Stimulated activated CD8-positive, alpha-beta memory T cell treated with anti-CD3 and anti-CD28 coated beads, Interleukin-4, amount 100 ng/mL, for 48 hours (primary cell): ENCODE measurements at places on chromosomes 2 and 18.

- no peak for DNase-seq
Measured at GRCh38 chr2:157053876-157054275, 203.6 kb upstream of the GALNT5 start.

GRCh38 chr2:28430377-28430765 is 37.7 kb downstream of the FOSL2 start:
- DNase-seq: no peak

DNA sequence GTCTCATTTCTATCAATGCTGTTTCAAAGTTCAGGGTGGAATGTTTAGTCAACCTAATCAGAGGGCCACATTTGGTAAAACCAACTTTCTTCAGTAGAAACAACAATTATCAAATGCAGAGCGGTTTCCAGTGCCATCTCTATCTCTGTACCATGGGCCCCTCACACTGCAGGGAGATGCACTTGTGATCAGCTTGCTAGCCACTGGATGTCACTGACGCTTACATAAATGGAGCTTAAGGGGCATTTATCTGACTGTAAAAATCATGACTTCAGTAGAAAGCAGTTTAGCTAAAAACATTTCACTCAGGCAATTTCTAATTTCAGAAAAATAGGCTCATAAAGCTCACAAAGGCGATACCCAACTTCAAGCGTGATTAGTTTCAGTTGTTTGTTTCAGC is 678.0 kb downstream of the ZEB2 start:
- DNase-seq: no peak

DNA sequence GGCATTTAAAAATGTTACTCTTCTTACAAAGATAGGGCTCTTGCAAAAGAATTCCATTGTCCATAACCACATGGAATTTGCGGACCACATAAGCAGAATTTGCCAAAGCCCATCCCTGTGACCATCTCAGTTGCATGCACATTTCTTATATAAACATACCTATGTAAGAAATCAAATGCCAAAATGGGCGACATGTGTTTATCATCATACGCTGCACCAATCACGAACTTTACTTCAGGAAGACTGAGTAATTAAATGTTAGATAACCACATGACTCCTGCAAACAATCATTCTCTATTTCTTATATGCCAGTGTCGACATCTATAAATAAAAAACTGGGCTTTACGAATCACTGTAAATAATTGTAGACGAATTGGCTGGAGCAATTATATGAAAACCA is 186.1 kb upstream of the RBMS1 start:
- no peak for DNase-seq

GRCh38 chr2:135875491-135876065 is 665 bp downstream of the MCM6 start:
- peak; percentile 85 for DNase-seq

GRCh38 chr2:85695691-85696668 is 1.8 kb downstream of the GNLY start:
- peak; percentile 14 for DNase-seq

DNA sequence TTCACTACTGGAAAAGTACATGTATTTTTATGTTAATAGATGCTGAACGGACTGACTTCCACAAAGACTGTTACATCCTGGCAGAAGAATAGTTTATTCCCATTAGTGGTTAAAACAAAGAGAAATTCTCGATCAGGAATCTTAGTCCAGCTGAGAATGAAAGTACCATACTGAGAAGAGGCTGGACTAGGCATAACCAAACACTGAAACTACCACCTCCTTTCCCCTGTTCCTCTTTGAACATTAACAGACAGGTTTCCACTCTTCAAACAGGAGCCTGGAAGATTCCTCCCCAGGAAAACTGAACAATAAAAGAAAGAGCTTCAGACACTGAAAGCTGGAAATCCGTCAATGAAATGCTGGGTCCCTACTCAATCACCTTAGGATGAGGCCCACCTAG is 25.8 kb downstream of the LDAH start:
- no peak for DNase-seq

DNA sequence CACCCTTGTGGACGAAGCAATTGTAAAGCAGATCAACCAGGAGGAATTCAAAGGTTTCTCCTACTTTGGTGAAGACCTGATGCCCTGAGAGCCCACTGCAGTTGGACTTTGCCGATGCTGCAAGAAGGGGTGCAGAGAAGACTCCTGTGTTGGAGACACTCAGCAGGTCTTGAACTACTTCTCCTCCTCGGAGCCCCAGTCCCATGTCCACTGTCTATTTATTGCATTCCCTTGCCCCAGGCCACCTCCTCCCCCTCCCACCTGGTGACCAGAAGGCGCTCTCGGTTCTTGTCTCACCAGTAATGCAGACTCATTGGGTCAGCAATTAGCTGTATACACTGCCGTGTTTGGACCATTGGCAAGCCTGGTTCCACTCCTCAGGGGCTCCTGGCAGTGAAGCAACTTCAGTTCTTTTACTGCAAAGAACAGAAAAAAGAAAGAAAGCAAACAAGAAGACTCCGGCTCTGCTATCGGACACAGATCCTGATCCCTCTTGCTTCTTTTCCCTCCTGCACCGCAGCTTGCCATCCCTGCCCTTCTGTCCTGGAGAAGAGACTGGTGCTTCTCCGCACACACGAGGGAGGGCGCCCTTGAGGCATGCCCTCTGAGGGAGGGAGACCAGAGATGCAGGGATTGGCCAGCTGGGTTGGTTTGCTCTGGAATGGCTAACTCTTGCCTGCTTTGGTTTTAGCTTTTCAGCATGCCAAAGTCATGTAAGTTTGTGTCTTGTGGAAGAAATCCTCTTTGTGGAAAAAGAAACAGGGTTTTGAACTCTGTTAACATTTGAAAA is 112.2 kb upstream of the EPAS1 start:
- DNase-seq: no peak

DNA sequence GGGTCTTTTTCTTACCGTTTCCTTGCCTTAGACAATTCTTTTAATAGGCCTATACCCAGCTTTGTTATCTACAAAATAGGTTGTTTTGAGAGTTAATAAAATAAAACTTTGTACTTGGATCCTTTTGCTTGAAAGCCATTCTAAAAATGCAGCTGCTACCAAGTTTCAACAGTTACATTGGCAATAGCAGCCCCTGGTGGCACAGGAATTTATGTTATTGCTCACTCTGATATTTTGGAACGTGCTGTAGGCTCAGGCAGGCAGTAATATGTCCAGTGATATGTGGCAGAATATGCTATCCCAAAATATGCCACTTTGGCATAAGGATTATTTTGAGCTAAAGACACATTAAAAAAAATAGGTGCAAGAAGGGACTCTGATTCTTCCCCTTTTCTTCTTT is 6.7 kb upstream of the COMMD1 start:
- DNase-seq: no peak

DNA sequence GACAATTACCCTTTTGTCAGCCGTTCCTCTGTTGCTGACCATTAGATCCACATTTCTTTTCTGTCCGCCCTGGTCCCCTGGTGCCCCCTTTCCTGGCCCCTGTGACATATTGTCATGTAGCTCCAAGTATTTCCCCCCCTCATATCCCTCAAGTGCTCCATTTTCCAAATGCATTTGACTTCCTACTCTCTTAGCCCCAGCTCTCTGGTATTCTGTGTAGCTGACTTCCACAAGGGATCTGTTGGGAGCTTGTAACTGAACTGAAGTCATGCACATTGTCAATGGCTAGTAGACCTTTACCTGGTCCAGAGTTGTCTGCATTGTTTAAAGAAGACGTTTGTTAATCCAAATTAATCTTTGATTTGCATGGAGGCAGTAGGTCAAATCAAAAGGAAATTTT is 34.8 kb downstream of the LIPG start:
- no peak for DNase-seq

- DNase-seq: no peak
Measured at GRCh38 chr2:68827666-68828065, 43.5 kb downstream of the BMP10 start.

DNA sequence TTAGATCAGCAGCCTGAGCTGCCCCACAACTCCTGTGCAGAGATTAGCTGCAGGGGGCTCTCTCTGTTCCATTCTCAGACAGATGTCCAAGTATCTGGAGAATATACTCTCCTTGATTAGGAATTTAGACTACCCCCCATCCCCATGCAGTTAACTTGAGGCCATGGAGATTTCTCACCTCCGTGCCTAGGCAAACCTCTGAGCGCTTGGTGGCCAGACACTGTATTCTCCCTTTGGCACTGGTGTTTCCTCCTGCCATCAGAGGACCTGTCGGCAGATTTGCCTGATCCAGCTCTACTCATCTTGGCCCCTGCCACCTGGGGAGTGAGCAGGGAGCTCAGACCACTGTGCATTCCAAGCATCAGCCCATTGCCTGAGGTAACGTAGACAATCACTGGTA is 48.3 kb downstream of the ZNF804A start:
- no peak for DNase-seq

DNA sequence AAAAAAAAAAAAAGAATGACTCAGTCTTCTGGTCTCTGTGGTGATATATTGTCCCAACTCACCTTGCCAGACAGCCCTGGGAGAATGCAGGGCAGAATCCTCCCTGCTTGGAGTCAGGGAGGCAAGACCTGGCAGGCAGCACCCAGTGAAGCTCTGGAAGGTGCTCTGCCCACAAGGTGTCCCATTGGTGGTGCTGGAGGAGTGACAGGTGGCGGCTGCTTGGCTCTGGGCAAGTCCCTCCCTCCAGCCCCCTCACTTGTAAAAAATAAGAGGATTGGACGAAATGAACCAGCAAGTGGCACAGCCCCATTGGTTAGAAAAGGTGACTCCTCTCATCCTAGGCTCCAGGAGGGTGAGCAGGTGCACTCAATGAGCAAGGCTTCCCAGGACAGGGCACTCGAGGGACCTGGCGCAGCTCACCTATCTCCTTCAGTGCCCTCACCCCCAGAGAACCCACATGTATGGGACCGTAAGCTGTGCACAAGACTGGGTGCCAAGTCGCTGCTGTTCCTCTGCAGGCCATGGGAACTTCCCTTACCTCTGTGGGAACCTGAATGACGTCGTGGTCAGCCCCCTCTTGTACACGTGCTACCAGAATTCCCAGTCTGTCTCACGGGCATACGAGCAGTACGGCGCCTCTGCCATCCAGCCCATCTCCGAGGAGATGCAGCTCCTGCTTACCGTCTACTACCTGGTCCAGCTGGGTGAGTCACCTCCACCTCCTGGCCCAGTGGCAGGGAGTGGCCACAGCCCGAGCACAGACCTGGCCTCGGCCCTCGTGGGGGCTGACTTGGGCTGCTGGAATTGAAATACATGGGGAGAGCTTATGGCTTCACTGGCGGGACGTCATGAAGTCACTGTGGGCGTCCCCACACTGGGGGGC is 54.6 kb downstream of the GREB1 start:
- no peak for DNase-seq

DNA sequence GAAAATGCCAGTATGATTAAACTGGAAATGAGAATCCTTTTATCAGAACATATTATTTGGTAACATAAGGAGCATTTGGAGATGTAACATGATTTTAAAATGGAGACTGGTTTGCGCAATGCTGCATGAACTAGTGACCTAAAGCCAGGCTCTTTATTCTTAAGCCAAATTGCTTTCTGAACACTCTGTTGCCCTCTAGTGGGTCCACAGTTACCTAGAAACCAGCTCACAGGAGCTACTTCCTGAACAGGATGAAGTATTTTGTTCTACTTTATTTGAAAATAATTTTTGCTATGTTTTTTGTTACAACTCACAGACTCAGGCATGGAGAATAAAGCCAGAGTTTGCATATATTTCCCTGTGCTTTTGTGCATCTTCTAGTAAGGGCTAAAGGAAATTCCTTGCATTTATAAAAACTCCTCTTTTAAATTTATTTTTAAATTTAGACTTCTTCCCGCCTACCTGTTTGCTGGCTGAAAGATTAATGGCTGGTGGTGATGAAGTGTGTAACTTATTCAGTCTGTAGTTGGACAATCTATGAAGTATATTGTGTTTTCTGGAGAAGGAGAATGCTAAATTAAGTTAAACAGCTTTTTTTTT is 146.7 kb downstream of the PARD3B start:
- DNase-seq: no peak

DNA sequence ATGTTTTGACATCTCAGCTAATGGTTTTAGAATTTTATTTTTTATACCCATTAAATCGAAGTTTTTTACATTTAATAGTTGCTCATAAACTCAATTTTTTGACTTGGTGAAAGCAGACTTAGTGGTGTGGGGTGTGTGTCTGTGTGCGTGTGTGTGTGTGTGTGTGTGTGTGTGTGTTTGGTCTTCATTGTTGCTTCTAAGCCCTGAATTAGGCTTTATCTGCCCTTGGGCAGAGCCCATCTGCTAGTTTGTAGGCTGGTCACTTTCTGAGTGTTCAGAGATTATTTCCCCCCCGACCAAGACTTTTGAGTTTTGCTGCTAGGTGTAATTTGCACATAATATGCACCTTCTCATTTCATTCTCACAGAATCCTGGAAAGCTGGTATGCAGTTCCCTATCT is 14.3 kb downstream of the PAX3 start:
- no peak for DNase-seq

DNA sequence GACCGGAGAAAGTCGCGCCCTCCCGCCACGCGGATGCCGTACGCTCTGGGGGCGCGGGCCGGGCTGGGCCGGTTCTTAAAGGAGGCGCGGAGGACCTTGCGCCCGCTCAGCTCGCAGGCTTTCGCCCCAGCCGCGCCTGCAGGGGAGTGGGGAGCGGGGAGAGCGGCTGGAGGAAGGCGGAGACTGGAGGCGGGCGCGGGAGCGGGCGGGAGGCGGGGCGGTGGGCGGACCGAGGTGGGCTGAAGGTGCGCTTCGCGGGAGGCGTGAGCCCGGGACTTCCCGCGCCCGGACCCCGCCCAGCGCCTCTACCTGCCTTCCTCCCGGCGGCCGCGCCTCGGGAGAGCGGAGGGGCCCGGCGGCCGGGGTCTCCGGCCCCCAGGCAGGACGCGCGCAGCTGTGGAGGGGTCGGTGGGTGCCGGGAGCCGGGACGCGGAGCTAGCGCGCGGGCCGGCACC is at the start of gene ADRA2B:
Gene ADRA2B (minus strand): TSS at position 148 of the 455 bp plus-strand sequence. CDS start 422 bp downstream, outside the sequence.
- peak; percentile 80 for DNase-seq

DNA sequence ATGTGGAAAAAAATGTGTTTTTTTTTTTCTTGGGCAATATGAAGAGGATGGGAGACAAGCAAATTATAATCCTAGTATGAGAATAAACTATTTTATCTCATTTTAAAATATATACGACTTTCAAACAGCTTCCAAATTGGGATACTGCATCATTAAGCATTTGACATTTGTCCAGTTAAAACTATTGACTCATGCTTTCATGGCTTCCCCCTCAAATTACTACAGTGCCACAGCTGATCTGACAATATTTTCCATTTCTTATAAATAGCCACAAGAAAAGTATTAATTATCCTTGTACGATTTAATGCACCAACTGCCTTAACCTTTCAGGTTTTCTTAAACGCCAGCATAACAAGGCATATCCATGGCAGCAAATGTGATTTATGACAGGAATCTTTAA is 1134.8 kb upstream of the ZEB2 start:
- no peak for DNase-seq

DNA sequence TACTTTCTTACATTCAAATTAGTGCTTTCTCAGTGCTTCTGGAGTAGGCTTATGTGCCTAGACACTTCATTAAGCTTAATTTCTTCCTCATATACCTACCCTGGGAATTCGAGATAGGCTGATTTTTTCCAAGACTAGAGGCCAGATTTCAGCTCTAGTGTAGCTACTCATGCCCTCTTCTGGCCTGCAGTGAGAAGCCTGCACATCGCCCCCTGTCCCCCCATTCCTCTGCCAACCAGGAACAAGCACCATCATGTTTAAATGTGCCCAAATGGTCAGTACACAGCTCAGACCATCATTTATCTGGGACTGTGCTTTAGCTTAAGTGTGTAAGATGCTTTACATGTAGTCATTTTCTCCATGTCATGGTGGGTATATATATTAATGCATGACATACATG is 1218.8 kb upstream of the LRRTM1 start:
- no peak for DNase-seq

- DNase-seq: no peak
Measured at GRCh38 chr2:186100636-186101035, 362.0 kb downstream of the FSIP2 start.

- no peak for DNase-seq
Measured at GRCh38 chr2:7803515-7803914, 878.3 kb upstream of the ID2 start.
